Activated T-cell treated with anti-CD3 and anti-CD28 coated beads, Interleukin-2, amount 50 U/mL, for 72 hours (primary cell): ENCODE measurements at places on chromosomes 2 and 18. TPM values are rescaled to one million over a fixed set of nuclear protein-coding genes. Genes with fewer than 3 reads are reported as not detected.

Gene CENPO
- total RNA-seq: 38.6 TPM

- H3K36me3 ChIP-seq: no peaks in the 10 kb centered on the region
- H3K4me3 ChIP-seq: no peak overlapping the region
- peaks cover 6% of the 10 kb centered on the region for H3K4me1 ChIP-seq
- H3K27me3 ChIP-seq: peaks cover 10% of the 10 kb centered on the region
- no peak overlapping the region for H3K27ac ChIP-seq
These were observed 802.9 kb upstream of the ID2 start for GRCh38 chr2:7878786-7879482.

DNA sequence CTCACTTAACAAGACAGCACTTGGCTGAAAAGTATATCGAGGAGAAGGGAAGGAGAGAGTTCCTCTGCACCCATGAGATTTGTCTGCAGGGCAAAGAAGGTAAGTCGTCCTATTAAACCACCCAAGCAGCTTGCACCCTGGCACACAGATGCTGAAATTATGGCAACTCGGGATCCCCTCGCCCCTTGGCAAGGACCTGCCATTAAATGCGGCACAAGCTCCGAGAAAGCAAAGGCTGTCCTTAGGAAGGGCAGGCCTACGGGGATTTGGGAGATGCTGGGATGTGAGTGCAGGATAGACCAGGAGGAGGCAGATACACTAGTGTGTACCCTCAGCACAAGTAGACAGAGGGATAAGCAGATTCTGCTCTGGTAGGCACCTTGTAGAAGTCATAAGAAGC lies 191.5 kb downstream of the ALK start:
- no peaks in the 10 kb centered on the region for H3K36me3 ChIP-seq
- H3K27ac ChIP-seq: no peak overlapping the region
- no peaks in the 10 kb centered on the region for H3K4me1 ChIP-seq
- peaks cover 26% of the 10 kb centered on the region for H3K27me3 ChIP-seq
- no peak overlapping the region for H3K4me3 ChIP-seq

DNA sequence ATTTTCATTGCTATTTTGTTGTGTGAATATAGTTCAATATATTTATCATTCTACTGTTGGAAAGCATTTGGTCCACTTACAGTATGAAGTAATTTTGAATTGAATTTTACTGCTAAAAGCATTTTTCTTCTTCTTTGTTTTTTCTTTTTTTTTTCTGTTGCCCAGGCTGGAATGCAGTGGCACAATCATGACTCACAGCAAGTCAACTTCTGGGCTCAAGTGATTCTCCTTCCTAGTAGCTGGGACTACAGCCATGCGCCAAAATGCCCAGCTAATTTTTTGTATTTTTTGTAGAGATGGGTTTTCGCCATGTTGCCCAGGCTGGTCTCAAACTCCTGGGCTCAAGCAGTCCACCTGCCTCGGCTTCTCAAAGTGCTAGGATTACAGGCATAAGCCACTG lies 2.4 kb upstream of the ETAA1 start:
- no peak overlapping the region for H3K27ac ChIP-seq
- peaks cover 7% of the 10 kb centered on the region for H3K36me3 ChIP-seq
- H3K4me3 ChIP-seq: no peak overlapping the region

- H3K27me3 ChIP-seq: peaks cover 83% of the 10 kb centered on the region
- H3K27ac ChIP-seq: no peak overlapping the region
- H3K4me3 ChIP-seq: no peak overlapping the region
- no peaks in the 10 kb centered on the region for H3K36me3 ChIP-seq
- H3K4me1 ChIP-seq: peaks cover 20% of the 10 kb centered on the region
- no peak for DNase-seq
These were observed 260.4 kb downstream of the LPIN1 start for GRCh38 chr2:12006850-12007249.

DNA sequence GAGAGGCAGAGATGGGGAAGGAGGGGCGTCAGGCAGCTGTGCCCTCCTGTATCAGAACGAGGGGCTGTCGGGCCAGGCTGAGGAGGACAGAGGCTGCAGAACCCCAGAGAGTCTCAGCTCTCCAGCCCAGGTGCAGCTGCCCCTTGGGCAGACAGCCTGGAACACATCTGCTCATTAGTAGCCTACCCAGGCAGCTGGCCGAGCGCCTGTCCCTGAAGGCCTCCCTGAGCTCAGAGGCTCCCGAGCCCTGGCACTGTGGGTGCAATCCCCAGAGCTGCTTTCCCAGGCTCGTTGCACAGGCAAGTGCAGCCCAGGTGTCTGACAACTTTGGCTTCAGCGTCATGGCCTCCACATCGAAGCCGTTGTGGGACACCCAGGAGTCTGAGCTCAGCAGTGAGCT lies 13.1 kb upstream of the TMEM185B start:
- H3K4me3 ChIP-seq: no peak overlapping the region
- no peak for DNase-seq
- H3K4me1 ChIP-seq: peaks cover 35% of the 10 kb centered on the region

- DNase-seq: no peak
- H3K4me3 ChIP-seq: no peak overlapping the region
- no peaks in the 10 kb centered on the region for H3K4me1 ChIP-seq
- H3K27ac ChIP-seq: no peak overlapping the region
- no peaks in the 10 kb centered on the region for H3K27me3 ChIP-seq
These were observed 309.8 kb downstream of the ERBB4 start for GRCh38 chr2:212228743-212229171.
